Effector memory CD4-positive, alpha-beta T cell (primary cell): ENCODE measurements at places on chromosomes 3 and 15.

GRCh38 chr3:160006282-160007163 is 17.9 kb downstream of the IL12A start:
- DNase-seq = no peak

DNA sequence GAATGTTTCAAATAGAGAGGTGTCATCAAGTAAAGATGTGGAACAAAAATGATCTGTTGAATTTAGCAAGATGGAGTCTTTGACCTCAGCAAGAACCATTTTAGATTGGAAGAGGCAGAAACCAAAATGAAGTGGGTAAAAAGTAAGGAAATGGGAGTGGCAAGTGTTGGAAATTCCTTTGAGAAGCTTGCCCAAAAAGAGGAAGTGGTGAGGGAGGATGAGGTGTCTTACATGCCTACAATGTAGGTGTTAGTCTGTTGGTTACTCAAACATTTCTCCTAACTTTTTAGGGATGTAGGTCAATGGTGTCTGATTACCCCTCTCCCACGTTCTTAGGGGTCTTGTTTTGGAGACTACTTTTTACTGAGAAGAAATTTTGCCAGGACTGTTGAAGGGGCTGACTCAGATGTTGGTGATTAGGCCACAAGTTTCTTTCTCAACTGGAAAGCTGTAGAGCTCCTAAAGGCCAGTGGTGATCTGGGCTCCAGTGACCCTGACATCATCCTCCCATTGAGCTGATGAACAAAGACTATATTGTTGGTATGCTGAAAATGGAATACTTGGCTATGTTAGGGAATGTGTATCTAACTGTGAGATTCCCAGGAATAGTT is 5.1 kb downstream of the PPP2R3A start:
- no peak for DNase-seq

DNA sequence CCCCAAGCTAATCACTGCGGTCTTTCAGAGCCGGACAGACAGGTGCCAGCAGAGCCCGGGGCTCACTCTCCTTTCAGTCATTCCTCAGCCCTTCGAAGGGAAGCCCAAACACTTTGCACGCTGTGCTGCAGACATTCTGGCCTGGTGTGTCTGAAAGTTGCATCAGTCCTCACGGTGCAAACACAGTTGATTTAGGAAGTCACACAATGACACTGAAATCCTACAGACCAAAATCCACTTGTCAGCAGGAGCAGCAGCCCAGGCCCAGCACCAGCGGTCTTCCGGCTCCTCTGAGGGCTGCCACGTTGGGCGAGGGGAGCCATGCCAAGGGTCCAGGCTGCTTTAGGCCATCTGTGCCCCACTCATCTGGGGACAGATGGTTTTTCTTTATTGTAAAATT is 61.6 kb downstream of the RGMA start:
- DNase-seq = no peak

GRCh38 chr3:36893137-36893557 is 51.7 kb downstream of the TRANK1 start:
- peak; percentile 15 for DNase-seq

GRCh38 chr3:33322412-33322811 is 45.2 kb downstream of the FBXL2 start:
- DNase-seq = no peak

- no peak for DNase-seq
These were observed 46.3 kb downstream of the NANOGP8 start for GRCh38 chr15:35038626-35039451.

GRCh38 chr3:54358316-54358715 is 236.0 kb downstream of the CACNA2D3 start:
- no peak for DNase-seq
